Central memory CD8-positive, alpha-beta T cell (primary cell): ENCODE measurements at places on chromosomes 5 and 9.
A peak's percentile ranks its signal among the peaks of the same experiment; 100 is the strongest.

DNA sequence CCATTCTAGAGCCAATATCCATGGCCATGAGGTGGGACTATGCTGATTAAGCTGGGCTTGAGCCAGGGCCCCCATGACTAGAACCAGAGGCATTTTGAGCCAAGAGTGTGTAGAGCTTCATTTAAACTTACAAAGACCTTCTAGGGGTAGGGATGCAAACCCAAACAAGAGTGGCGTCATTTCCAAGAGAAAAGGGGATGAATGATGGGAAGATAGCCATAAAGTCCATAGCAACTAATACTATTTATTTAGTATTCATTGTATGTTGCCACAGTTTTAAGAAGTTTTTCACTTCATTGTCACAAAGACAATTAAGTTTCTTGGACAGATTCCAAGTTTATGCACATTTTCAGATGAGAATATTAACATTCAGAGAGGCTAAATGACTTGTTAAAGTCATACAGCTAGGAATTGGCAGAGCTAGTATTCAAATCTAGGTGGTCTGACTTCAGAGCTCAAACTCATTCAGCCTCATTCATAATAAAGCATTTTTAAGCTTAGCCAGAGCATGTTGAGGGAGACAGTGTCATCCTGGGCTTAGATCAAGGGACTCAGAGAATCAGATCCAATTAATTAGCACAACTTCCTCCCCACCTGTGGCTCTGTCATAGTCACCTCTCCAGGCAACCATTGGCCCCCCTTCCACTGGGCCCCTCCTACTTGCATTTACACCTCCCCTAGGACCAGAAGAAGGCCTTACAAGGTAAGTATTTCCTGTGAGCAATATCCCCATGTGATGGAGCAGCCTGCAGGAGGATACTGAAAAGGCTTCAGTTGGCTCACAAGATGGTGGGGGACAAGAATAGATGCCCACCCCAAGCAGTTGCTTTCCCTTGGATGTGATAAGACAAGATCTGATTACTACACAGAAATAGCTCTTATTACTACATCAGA, 95.0 kb upstream of the PCSK1 start:
- DNase-seq: no peak

DNA sequence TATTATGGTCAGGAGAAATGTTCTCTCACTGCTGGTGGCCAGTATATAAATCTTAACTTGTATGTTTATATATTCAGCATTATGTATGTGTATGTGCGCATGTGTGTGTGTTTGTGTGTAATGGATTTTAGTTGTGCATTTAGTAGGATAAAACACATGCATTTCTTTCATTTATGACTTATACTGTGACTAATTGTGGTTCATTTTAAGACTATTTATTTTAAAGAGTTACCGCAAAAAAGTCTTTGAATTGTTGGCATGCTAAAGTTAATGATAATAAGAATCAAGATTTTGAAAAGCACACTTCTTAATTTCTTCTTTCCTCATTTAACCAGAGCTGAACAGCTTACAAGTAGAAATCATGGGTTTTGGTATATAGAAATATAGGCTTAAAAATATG, 60.9 kb downstream of the RAI14 start:
- no peak for DNase-seq

DNA sequence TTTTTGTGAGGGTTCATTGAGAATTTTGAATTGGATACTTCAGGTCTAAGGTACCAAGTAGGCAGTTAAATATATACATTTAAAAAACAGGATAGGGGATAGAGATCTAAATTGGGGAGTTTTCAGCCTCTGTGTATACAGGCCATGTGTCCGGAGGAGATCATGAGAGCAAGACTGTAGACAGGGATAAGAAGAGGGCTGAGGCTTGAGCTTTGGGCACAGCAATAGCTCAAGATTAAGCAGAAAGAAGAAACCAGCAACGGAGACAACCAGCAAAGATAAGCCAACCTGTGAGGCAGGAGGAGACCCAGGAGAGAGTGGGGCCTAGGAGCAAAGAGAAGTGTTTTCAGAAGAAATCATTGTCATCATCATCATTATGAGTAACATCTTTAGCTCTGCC, 258.4 kb downstream of the GRIA1 start:
- DNase-seq: no peak

DNA sequence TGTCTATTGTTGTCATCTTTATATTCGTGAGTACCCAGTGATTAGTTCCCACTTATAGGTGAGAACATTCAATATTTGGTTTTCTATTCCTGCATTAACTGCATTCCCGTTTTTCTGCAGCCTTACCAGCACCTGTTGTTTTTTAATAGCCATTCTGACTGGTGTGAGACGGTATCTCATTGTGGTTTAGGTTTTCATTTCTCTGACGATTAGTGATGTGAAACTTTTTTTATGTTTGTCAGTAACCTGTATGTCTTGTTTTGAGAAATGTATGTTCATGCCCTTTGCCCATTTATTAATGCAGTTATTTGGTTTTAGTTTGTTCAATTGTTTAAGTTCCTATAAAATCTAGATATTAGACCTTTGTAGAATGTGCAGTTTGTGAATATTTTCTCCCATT, 546.0 kb upstream of the RORB start:
- DNase-seq: no peak

- DNase-seq: peak; percentile 30
These were observed 61.3 kb upstream of the MEGF10 start for GRCh38 chr5:127229185-127229889.

- no peak for DNase-seq
These were observed 35.5 kb downstream of the OR2Y1 start for GRCh38 chr5:180704362-180704761.

GRCh38 chr5:103434057-103434456, 128.5 kb downstream of the NUDT12 start:
- DNase-seq: no peak

- no peak for DNase-seq
These were observed 265.8 kb downstream of the ADAMTSL1 start for GRCh38 chr9:18739641-18740318.

GRCh38 chr5:32714836-32715235, 3.7 kb downstream of the NPR3 start:
- DNase-seq: no peak

DNA sequence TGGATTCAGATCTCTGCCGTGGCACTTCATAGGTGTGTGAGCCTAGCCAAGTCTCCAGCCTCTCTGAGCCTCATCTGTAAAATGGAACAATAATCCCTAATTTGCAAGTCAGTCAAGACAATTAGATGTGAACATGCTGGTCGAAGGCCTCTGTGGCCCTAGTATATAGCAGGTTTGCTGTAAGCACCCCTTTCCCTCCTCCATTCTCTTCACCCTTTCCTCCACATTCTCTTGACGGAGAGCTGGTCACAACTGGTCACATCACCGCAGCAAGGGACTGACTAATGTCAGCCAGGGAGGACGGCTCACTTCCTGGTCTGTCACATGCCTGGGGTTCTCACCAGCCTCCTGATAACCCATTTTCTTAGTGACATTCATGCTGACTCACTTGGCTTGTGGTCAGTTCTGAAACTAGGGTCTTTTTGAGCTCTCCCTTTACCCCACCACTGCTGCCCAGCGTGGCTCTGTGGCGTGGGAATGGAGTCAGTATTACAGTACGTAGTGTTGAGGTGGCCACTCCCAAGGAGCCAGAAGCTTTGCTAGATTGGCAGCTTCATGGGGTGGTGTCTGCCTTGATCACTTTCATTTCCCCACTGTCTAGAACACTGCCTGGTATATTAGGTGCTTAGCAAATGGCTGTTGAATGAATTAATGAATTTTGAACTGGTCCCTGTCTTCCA, 47.8 kb downstream of the ERGIC1 start:
- no peak for DNase-seq

DNA sequence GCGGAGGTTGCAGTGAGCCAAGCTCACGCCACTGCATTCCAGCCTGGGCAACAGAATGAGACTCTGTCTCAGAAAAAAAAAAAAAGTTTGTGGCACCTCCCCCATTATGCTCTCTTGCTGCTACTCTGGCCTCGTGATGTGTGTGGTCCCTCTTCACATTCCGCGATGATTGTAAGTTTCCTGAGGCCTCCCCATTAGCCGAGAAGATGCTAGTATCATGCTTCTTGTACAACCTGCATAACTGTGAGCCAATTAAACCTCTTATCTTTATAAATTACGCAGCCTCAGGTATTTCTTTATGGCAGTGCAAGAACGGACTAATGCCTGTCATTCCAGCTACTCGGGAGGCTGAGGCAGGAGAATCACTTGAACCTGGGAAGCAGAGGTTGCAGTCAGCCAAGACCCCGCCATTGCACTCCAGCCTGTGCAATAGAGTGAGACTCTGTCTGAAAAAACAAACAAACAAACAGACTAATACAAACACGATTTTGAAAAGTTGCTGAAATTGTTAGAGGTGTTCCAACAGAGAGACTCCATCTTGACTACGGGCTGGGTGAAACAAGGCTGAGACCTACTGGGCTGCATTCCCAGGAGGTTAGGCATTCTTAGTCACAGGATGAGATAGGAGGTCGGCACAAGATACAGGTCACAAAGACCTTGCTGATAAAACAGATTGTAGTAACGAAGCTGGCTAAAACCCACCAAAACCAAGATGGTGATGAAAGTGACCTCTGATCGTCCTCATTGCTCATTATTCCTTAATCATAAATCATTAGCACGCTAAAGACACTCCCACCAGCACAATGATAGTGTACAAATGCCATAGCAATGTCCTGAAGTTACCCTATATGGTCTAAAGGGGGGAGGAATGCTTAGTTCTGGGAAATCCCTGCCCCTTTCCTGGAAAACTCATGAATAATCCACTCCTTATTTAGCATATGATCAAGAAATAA, 8.3 kb upstream of the AFF4 start:
- no peak for DNase-seq

- no peak for DNase-seq
These were observed 1.2 kb downstream of the NELFB start for GRCh38 chr9:137256362-137256761.

DNA sequence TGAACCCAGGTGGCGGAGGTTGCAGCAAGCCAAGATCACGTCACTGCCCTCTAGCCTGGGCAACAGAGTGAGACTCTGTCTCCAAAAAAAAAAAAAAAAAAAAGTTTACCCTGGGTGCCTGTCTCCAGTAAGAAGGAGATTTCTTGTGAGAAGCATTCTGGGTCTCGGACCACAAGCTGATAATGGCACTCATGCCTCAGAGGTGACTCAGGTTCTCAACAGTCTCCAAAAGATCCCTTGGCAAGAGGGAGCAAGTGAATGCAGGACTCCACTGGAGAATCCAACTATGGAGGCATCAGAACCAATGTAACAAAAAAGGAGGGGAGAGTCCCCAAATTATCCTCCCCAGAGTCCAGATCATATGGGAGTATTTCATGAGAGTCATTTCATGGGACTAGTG, 106.0 kb upstream of the LRRTM2 start:
- DNase-seq: no peak

DNA sequence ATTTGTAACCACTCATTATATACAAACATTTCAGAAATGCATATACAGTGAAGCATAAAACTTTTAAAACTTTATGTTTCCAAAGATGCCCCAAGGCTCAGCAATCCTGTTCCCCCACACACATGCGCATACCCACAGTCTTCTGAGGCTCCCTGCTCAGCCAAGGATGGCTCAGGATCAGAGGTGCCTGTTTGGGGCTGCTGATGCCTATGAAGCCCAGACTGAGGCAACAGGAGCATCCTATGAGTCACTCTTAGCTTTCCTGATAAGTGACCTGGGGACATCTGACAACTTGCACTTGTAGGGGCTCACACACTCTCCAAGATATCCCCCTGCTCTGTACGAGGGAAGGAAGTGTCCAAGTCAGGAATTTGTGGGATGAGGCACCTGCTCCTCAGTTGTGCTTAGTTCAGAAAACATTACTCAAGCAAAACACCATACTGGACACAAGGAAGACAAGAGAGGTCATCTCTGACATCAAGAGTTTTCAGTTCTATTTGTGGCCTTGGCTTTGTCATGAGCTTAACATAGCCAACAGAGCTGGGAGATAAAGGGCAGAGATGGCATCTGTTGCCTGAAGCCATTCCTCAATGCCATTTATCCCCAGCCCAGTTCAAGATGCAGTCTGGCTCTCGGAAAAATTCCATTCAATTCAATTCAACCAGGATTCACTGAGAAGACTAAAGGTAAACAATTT, 62.3 kb downstream of the NIPSNAP3B start:
- DNase-seq: no peak

- no peak for DNase-seq
These were observed 243.6 kb downstream of the PBX3 start for GRCh38 chr9:125990793-125991220.

DNA sequence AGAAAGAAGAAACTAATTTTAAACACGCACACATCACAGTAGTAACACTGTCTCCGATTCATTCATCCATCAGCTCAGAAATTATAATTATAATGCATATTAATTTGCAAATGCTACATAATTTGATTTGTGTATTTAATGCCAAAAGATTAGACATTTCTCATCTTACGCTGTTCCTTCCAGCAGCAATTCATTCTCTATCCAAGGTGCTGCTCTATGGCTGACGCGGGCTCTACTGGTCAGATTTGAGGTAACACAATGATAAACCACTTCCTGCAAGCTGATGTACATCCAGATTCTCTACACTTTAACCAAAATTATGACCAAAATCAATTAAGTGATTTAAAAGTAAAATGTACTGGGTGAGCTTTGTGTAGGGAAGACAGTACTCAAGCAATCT, 77.9 kb upstream of the ICE1 start:
- DNase-seq: no peak

- DNase-seq: no peak
These were observed 18.4 kb upstream of the SLC9A3 start for GRCh38 chr5:542319-543311.

- no peak for DNase-seq
These were observed 22.2 kb upstream of the PAX5 start for GRCh38 chr9:37056046-37056920.

- DNase-seq: no peak
These were observed 96.5 kb upstream of the CAST start for GRCh38 chr5:96565582-96566265.

GRCh38 chr9:14135421-14135820, 178.5 kb downstream of the NFIB start:
- DNase-seq: no peak

GRCh38 chr9:21810388-21810787, 8.0 kb downstream of the MTAP start:
- no peak for DNase-seq

DNA sequence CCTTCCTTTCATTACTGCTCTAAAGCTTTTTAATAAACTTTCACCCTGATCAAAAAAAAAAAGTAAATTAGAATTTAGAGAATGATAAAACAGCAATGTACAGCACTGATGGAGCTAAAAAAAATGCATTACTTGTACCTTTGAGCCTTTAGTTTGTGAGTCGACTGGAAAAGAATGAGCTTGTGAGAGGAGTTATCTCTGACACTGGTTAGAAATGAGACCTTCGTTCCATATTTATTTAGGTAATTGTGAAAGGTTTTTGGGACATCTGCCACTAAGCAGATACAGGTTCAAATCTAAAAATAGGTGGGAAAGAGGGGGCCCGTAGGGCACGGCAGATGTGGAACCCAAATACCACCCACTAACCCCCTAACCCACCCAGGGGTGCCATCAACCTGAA, 376.8 kb downstream of the ICE1 start:
- no peak for DNase-seq

- DNase-seq: no peak
These were observed 119.5 kb upstream of the CTNND2 start for GRCh38 chr5:12023614-12024241.

- no peak for DNase-seq
These were observed 48.2 kb upstream of the ENTREP1 start for GRCh38 chr9:69276775-69277174.

GRCh38 chr5:17880869-17881268, 246.6 kb downstream of the TAF11L14 start:
- no peak for DNase-seq

- DNase-seq: no peak
These were observed at the start of gene TRPM3 for GRCh38 chr9:71121275-71122021. TSS of gene TRPM3 (minus strand) at chr9:71121621. CDS start at chr9:71121354, 267 bp downstream.

- DNase-seq: no peak
These were observed 336.9 kb upstream of the MSX2 start for GRCh38 chr5:174387448-174387847.
